ENCODE measurements at places on chromosomes 5 and 9.

DNA sequence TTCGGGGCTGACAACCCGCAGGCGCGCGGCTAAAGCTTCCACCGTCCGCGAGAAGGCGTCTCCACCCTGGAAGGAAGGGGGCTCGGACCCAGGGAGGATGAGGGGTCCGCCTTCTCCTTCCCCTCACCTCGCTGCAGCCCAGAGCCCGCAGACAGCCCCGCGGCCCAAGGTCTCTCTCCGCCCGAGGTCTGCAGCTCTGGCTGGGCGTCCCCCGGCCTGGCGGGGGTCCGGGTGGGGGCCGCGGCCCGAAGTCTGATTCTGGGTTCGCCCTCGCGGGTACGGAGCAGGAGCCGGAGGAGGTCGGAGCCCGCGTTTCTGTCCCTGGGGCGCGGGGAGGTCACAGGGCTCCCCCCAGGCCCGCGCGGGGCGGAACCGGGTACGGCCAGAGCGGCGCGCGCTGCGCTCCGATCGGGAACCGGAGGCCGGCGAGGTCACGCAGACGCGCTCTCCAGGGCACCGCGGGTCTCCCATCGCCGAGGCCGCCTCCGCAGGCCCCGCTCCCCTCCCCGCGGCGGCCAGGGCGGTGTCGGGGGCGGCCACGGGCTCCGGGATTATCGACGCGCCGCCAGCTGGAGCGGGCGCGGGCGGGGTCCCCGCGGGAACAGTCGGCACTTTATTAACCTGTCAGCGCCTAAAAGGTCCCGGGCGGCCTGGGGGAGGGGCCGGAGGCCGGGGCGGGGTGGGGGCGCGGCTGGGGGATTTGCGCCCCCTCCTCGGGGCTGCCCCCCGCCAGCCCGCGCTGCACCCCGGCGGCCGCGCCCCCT is 11.6 kb downstream of the LHX3 start:
- DNase-seq = no peak

- DNase-seq = no peak
These were observed 16.6 kb downstream of the CDC42SE2 start for GRCh38 chr5:131280417-131280816.

GRCh38 chr9:14236591-14236990 is 77.3 kb downstream of the NFIB start:
- no peak for DNase-seq

DNA sequence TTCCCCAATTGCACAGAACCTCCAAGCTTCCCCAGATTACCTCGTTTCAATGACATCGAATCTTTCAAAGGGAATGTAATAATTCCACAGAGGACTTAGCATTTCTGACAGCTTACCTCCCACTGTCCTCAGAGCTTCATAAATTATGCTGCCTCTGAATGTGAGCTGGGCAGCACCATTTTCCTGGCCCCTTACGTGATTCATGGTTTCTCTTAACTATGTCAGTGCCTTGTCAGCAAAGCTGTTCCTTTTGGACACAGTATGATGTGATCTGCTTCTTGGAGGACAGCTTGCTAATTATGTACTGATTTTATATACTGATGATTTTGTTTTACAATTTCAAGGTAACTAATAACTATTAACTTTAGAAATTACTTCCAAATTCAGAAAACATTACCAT is 27.7 kb upstream of the SSBP2 start:
- no peak for DNase-seq

GRCh38 chr5:82640916-82641315 is 362.8 kb upstream of the RPS23 start:
- DNase-seq = no peak

GRCh38 chr9:93261281-93261680 is 77.3 kb downstream of the WNK2 start:
- DNase-seq = no peak

- no peak for DNase-seq
These were observed 3.9 kb downstream of the LCN8 start for GRCh38 chr9:136754059-136754572.

All from CD4-positive, alpha-beta T cell treated with Interleukin-1 beta for 1 hour (primary cell).